Mammary microvascular endothelial cell (primary cell): ENCODE measurements at places on chromosomes 6 and 20. TPM values are rescaled to one million over a fixed set of nuclear protein-coding genes. Genes with fewer than 3 reads are reported as not detected.

ANKS1A gene
- total RNA-seq, result 12.6 and 14.2 TPM in 2 replicates

GSTA3 gene
- total RNA-seq, result not detected in 2 replicates

SLC35D3 gene
- not detected in 2 replicates for total RNA-seq

CDSN gene
- not detected in 2 replicates for total RNA-seq

SLC16A10 gene
- total RNA-seq, result not detected in 2 replicates

WASF1 gene
- total RNA-seq, result 5.6 and 7.0 TPM in 2 replicates

SLPI gene
- total RNA-seq, result not detected in 2 replicates

ARHGAP18 gene
- 70.1 and 77.1 TPM in 2 replicates for total RNA-seq

LY6G6D gene
- not detected in 2 replicates for total RNA-seq

ALDH8A1 gene
- 0.40 TPM in 1 of 2 replicates, not detected in the other for total RNA-seq

PNPLA1 gene
- total RNA-seq, result not detected in 2 replicates
